ENCODE measurements at places on chromosomes 2 and 18.

- DNase-seq: no peak
Measured at GRCh38 chr2:67790622-67791021, 272.2 kb downstream of the C1D start.

- no peak for DNase-seq
Measured at GRCh38 chr18:51171625-51172259, 25.7 kb downstream of the MEX3C start.

GRCh38 chr2:174059178-174059883 is 94.2 kb upstream of the SP3 start:
- no peak for DNase-seq

GRCh38 chr2:33093283-33093993 is 146.7 kb downstream of the LTBP1 start:
- no peak for DNase-seq

DNA sequence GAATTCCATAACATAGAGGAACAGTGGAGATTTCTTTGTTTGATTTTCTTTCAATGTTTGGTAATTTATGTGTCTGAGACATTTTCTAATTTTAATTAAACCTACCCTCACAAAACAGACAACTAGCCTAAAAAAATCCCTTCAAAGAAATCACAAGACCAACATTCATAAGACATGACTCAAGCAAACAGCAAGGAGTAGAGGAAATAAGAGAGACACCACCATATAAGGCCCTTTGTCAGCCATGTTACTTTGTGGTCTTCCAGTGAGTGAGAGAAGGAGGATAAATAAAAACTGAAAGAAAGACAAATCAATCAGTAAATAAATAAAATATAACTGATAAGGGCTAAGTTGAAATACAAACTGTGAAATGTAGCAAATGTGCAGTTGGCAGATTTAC is 830.8 kb upstream of the SLC39A10 start:
- no peak for DNase-seq

- no peak for DNase-seq
Measured at GRCh38 chr2:197969391-197969893, 165.0 kb downstream of the PLCL1 start.

- peak; percentile 39 for DNase-seq
Measured at GRCh38 chr18:34322365-34323289, 97.9 kb upstream of the NOL4 start.

Data from iPS DF 6.9 (cell line).